Right renal cortex interstitium (tissue), 3 donors: ENCODE measurements at places on chromosomes 13 and 19.

DNA sequence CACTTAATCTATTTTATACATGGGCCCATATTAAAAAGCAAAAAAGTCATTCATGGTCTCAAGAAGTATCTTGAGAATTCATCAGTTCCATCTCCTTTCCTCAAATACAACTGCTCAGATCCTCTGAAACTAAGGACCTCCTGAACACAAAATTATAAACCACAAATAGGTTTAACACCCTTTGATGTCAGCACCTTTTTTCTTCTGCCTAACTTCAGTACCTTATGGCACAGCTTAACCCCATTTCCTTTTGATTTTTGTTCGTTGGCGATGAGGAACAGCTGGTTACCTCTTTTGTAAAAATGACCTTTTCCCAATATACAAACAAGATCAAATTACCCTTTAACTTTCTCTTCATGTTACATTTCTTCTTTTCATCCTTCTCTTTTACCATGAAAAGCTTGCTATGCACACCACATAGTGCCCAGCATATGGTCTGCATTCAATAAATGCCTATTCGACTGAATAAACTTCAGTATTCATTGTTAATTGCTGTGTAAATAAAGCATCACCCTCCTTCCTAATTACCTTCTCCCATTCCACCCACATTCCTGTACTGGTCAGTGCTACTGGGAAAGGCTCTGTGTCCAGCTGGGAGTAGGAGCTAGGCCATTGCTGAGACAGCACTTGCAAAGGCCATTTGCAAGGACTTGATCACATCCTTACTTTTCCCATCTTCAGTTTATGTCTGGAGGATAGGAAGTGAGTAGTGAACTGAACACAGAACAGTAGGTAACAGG is 317.9 kb downstream of the SHISA2 start:
- no peak for DNase-seq

- DNase-seq, result no peak
Measured at GRCh38 chr13:73851104-73851503, 283.1 kb downstream of the KLF12 start.

- no peak for DNase-seq
Measured at GRCh38 chr19:46058778-46059177, 18.0 kb upstream of the IGFL4 start.

GRCh38 chr19:47348819-47349795 is at the start of gene DHX34:
Gene DHX34, plus strand, starts transcription at chr19:47349315. Its CDS starts 3,716 bp downstream, at chr19:47353031.
- peak; percentile 95 for DNase-seq

GRCh38 chr19:16175954-16176353 is 2.6 kb upstream of the CIB3 start:
- no peak for DNase-seq
